ENCODE measurements at places on chromosomes 12 and 14.

GRCh38 chr14:23125933-23126524, 7.0 kb upstream of the CEBPE start:
- no peak for DNase-seq

- DNase-seq = no peak
Observed at GRCh38 chr12:127548123-127548553, 718.8 kb upstream of the TMEM132C start.

DNA sequence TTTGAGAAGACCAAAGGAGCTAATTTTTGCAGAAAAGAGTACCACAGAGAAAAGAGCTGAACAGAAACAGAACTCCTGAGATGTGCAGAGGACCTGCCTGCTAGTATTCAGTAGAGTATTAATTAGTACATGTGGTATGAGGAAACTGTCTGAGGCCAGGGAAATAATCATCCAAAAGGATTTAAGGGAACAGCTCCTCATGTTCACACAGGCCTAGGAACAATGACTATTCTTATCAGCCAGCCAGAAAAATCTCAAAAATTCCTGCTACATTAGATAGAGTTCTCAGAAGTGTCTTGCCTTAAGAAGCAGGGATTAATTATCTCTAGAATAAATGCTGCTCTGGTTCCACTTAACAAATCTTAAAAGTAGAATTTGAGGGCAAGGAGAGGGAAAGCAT, 36.4 kb downstream of the PKP2 start:
- DNase-seq = no peak

- no peak for DNase-seq
Observed at GRCh38 chr14:90726656-90727055, 89.6 kb downstream of the TTC7B start.

DNA sequence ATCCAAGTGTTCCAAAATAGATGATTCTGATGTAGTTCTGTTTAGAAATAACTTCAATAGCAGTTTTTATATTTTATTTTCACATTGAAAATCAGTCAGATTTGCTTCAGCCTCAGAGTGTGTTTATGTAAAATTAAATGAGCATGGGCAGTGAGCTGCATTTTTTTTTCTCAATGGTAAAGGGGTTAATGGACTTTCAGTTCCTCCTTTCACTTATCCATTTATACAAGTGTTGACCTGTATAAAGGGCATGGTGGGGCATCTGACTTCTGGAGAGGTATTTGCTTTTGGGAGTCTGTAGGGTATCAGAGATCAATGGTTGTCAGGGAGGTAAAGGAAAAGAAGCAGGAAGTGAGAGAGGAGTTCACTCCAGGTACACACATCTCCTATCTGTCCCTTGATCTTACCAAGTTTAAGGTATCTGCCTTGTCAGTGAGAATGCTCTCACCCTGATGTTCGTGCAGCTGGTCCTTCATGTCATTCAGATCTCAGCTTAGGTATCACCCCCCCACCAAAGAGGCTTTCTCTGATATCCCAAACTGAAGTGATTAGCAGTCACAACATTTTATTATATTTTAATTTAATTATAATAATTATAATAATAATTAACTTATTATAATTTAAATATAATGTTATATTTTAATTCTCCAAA, 181.6 kb upstream of the LMNTD1 start:
- no peak for DNase-seq

GRCh38 chr14:54981698-54982097, 45.2 kb downstream of the WDHD1 start:
- DNase-seq = no peak
